ENCODE measurements at places on chromosomes 7 and 10.
A peak's percentile ranks its signal among the peaks of the same experiment; 100 is the strongest.

DNA sequence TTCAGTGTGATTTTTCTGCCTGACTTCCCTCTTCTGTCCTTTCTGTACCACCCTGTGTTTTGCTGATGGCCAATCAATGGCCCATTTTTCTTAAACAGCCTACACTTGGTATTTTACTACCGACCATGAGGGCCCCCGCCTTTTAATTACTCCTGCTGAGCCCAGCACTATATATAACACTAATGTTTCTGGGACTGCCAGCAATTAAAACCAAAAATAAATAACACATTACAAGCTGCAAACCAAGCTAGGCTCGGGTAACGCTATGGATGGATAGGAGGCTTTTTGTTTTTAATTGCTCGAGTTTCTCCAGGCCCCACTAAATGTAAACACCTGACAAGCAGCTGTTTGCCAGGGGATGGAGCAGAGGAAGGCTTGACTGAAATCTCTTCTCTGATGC is 915.4 kb upstream of the AUTS2 start:
- peak; percentile 51 for DNase-seq

DNA sequence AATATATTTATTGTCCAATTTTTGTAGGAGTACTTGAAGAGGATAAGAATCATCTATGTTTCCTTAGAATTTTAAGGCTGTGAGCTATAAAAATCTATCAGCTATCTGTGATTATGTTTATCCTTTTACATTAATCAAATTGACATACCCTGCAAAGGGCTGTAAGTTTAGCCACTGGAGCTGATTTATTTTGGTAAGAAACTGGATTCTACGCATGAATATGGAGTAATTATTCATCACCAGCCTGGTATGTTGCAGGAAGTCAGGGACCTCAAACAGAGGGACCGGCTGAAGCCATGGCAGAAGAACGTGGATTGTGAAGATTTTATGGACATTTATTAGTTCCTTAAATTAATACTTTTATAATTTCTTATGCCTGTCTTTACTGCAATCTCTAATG is 696.9 kb downstream of the DNAJB9 start:
- DNase-seq: no peak

DNA sequence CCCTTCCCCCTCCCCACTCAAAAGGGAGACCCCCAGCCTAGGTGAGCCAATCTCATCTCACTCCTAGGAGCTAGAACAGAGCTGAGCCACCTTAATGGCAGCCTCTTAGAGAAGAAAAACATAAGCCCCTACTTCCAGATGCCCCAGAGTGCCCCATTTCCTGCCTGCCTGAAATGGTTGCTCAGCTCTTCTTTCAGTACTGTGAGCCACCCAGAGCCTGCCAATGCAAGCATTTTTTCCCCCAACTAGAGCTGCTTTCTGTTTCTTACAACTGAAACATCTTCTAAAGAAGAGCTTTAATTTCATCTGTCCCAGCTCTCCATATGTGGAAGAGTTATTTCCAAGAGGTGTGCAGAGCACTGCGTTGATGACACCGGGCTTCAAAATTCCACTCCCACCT is 136.7 kb downstream of the PLPP4 start:
- no peak for DNase-seq

DNA sequence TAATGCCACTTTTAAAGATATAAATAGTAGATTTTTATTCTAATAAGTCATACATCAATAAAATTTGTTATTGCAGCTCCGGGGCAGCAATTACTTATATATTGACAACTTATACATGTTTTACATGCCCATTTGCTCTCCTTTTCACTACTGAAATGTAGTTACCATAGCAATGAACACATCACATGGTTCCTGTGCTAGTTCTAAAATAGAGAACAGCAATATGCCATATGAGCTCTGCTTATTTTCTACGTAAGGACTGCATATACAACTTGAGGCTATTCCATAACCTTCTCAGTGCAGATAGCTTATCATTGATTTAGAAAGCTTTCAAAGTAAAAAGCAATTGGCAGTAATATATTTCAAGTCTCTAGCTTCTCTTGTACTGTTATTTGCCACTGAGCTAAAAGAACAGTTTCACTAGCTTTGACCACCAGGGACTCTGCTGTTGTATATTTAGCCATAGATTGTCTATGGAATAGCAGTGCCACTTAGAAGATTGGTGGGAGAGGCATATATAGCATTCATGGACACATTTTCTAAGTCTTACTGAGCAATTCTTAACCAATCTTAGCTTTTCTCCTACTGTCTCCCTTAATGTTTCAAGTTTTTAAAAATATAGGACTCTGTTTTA is 270.2 kb upstream of the KAT6B start:
- DNase-seq: no peak

GRCh38 chr10:82210331-82210730 is 335.3 kb downstream of the NRG3 start:
- no peak for DNase-seq

GRCh38 chr7:43870316-43870715 is 999 bp upstream of the MRPS24 start:
- DNase-seq: no peak

DNA sequence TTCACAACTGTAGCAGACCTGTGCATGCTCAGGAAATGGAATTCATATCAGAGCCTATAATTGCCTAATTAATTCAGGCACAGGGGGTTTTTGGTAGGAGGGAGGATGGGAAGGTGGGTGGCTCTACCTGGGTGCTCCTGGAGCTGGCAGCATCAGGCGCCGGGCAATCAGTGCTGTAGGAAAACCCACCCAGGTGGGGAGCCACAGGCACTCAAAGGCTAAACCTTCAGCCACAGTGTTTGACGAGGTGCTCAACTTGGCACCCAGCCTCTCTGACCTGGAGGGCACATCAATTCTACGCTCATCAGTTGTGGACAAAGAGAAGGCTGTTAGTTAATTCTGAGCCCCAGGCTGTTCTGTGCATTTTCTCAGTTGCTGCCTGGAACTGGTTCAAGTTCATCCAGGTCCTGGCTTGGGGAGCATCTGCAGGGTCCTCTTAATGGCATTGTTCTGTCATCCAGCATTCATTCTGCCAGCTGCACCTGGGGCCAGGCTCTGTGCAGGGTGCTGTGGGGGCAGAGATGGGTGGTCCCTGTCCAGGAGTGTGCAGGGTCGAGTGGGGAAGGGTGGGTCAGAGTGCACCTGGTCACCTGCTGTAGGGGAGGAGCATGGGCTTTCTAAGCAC is 54.1 kb upstream of the NPTX2 start:
- no peak for DNase-seq

DNA sequence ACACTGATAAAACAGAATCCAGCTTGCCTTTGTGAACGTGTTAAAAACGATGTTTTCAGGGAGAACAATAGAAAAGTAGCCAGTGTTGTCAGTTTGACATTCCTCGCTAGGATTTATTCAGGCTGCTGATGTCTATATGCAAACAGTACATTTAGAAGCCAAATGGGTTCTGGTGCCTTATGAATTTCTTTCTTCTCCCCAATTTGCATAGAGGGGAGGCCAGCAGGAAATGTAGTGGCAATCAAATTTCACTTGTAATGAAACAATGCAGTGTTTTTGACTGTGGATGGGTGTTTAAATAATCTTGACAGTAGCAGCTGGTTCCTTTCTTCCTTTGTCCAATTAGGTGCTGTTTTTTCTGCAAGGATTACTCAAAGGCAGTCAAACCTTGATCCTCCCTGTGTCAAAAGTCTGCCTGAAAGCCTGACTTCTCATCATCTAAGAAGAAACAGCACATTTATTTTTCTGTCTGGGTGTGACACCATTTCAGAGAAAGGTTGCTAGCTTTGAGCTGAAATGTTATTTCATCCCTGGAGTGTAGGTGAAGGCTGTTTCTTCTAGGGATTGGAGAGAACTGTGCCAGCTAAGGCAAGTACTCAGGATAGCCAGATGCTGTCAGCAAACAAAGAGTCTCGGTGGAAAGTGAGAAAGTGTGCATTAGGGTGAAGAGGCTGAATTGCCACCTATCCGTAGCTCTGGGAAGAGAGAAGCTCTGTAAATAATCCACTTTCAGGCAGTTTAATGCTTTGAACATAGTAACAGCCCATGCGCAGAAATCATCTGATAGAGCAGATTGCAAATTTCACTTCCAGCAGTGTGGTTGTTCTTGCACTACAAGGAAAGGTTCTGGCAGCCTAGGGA is 36.6 kb upstream of the ZNRF2 start:
- no peak for DNase-seq

DNA sequence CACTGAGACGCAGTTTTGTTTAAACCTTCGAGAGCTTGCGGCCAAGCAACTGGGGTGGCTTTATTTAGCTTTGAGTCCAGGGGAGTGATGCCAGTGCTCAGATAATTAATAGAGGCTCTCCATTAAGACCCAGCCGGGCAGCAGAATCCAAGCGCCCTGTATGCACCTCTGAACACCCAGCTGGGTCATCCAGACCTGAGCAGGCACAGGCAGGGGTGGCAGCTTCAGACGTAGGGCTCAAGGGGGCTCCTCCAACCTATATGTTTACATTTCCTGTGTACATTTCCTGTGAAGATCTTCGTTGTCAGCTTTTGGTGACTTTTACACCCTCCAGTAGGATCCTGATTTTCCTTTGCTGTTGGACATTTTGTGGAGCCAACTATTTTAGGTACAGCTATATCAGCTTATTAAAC is 719.5 kb downstream of the LRMDA start:
- no peak for DNase-seq

DNA sequence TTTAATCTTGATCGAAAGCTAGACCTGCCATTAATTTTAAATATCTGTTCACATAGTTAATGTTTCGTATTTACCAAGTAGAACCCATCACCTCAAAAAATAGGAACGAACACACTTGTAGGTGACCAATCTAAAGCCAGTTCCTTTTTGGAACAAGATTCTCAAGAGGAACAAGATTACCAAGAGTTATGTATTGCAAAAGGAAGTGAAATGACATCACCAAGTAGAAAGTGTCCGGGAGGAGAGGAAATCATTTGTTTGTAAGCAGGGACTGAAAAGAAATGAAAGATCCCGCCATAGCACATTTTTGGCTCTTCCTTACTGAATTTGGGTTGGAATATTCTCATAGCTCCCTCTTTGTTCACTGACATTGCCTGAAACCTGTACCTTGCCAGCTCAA is 1200.5 kb downstream of the SORCS1 start:
- DNase-seq: no peak

GRCh38 chr7:154686305-154686704 is 316.6 kb downstream of the PAXIP1 start:
- no peak for DNase-seq

DNA sequence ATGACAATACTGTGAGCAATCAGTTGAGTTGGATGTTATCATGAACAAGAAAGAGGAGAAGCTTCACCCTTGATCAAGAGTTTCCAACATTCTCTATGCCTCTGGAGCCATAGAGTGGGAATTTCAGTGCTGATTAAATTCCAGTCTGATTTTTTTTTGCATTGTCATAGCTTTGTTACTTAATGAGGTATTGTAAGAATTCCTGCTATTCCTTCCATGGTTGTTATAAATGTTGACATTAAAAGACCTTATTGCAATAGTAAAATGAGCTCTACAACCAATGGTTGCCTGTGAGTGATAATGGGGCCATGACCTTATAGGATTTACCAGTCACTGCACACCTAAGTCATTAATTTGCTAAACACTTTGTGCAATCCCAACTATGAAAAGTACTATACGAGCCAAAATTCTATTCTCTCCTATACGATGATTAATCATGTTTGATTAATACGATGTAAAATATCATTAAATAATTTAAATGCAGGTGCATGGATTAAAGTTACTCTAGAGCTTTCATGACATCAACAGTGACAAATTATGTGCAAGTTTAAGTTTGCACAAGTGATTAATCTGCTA is 353.2 kb upstream of the KLF6 start:
- DNase-seq: no peak

DNA sequence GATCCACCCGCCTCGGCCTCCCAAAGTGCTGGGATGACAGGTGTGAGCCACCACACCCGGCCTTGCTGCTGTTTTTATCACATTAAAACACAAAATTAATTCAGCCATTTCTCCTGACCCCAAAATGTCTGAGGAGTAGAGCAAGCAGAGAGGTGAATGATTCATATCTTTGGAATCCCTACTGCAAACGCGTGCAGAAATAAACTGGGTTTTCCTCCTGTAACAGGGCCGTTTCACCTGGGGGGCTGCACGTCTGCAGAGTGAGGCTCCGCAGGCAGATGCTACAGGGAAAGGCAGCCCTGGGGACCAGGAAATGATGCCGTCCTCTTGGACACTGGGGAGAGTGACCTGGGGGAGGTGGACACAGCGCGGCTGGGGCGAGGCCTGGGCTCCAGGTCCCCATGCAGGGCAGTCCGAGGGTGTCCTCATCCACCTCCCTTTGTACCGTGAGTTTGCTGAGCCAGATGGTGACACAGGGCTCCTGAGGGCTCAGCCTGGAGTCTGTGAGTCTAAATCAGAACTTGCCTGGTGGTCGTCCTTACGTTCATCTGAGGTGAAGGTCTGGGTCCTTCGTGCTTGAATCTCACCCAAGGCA is 41.9 kb downstream of the PDGFA start:
- no peak for DNase-seq

GRCh38 chr7:158357106-158357897 is 230.3 kb downstream of the PTPRN2 start:
- DNase-seq: no peak

- DNase-seq: no peak
These were observed 27.0 kb upstream of the ZNF862 start for GRCh38 chr7:149811221-149811620.

DNA sequence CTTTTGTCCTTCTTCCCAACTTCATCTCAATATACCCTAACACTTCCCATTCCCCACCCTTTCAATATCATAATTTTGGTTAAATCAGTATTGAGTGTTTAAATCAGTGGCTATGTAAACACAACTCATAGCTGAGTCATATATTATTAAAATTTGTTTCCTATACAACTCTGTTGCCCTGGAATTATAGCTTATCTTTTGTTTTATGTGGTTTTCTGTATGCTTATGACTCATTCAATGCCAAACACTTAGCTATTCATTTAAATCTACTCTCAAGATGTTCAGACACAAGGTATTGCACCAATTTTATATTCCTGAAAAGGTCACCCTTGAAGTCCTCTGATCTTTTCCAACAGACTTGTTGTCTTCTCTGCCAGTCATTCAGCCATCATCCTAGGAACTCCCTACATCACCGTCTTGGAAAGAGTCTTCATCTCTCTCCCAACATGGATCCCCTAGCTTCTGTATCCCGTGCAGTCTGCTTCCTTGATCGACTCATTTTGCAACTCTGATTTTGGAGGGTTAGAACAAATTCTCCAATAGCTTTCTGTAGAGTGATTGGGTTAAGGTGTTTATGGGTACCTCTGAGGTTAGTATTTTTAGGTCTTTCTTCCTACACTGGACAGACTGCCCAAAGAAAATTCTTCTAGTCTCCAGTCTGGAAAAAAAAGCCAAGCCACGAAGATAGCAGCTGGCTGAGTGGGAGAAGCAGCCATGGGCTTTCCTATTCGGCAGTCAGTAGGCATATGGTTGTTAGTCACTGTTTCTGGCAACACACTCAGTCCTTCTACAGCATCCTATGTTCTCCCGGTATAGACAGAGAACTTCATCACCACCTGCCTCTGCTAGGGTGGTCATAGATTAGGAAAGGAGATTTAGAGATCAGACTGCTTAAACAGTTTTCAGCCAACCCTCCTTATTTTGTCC is 102.1 kb downstream of the CRPPA start:
- no peak for DNase-seq

GRCh38 chr7:104956753-104957450 is 57.1 kb upstream of the KMT2E start:
- DNase-seq: no peak

All from left renal pelvis (tissue), 4 donors.